ENCODE measurements at places on chromosomes 5 and 9. TPM values are rescaled to one million over a fixed set of nuclear protein-coding genes. Genes with fewer than 3 reads are reported as not detected.

- H3K4me1 ChIP-seq = no peaks in the 10 kb centered on the region
- no peaks in the 10 kb centered on the region for H3K36me3 ChIP-seq
- no peak for DNase-seq
- no peaks in the 10 kb centered on the region for H3K27me3 ChIP-seq
- H3K27ac ChIP-seq = no peak overlapping the region
- H3K4me3 ChIP-seq = no peak overlapping the region
These were observed 87.0 kb upstream of the TLE1 start for GRCh38 chr9:81776390-81776789.

- H3K4me3 ChIP-seq = no peak overlapping the region
- H3K36me3 ChIP-seq = no peaks in the 10 kb centered on the region
- no peak for DNase-seq
These were observed 772.1 kb upstream of the CDH9 start for GRCh38 chr5:27810458-27810857.

DNA sequence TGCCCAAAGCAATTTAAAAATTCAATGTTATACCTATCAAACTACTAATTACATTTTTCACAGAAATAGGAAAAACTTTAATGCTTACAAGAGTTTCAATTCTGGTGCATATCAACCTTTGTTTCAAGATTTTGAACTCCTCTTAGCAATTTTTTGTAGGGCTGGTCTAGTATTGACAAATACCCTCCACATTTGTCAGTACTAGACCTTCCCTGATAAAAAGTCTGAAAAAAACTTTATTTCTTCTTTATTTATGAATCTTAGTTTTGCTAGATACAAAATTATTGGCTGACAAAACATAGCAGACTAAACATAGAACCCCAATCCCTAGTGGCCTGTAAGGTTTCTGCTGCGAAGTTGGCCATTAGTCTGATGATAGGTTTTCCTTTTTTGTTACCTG is 1804.9 kb downstream of the EFNA5 start:
- H3K27me3 ChIP-seq = no peaks in the 10 kb centered on the region
- DNase-seq = no peak

Gene ANKRD31
- 16.9 TPM for total RNA-seq

Measured in testis (tissue), 5 donors.